B cell (primary cell): ENCODE measurements at places on chromosomes 11 and 22.

DNA sequence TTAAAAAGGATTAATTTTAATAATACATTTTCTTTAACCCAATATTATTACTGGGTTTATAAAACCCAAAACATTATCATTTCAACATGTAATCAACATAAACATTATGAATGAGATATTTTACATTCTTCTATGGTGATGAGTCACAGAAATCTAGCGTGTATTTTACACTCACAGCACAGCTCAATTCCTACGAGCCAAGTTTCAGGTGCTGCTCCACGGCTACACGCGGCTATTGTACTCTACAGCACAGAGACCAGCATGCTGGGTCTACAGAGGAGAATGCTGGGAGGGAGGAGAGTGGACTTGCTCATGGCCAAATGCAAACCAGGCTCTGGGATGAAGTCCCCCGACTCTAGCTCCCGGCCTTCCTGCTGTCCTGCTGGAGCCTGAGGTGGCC is 72.0 kb upstream of the LMO1 start:
- no peak for DNase-seq

- DNase-seq = no peak
Measured at GRCh38 chr11:21896216-21896615, 296.7 kb upstream of the ANO5 start.

GRCh38 chr22:39920134-39920743 is 19.4 kb downstream of the GRAP2 start:
- DNase-seq = no peak

DNA sequence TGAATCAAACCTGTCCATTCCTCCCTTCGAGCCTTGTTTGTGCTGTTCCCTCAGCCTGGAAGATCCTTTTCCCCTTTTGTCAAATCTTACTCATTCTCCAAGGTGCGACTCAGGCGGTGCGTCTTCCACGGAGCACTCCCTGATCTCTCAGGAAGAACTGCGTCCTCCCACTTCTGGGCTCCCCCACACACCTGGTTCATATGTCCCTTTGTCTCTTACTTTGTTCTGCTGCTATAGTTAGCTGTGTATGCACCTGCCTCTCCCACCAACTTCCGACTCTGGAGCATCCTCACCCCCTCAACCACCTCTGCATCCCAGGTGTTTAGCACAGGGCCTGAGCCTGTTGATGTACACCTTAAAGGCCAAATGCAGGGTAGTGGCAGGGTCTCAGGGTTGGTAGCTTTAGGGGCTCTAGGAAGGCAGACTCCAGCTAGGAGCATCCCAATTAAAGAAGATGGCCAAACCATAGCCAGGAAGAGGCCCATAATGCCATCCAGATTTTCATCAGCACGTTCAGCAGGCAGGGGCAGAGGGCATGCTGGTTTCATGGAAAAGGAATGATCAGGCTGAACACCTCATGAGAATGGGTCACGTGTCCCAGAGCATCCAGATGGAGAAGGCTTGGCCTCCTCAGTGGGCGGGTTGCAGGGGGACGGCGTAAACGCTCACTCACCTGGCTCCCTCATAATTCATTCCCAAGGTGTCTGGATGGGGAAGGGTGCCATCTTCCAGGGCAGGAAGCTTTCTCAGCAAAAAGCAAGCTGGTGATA is 20.1 kb downstream of the PTPN5 start:
- DNase-seq = no peak

DNA sequence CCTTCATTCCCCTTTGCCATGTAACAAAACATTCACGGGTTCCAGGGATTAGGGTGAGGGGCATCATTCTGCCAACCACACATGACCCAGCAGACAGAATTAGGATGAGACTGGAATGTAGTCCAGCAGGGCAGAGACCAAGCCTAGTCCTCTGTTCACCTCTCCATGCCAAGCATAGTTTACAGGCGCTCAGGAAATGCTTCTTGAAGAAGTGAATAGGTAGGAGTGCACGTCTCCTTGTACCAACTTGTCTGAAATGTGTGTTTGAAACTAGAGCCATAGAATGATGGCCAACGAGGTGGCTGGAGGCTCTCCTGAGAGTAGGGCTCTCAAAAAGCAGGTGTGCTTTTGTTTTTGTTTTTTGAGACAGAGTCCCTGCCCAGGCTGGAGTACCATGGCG is 8.2 kb downstream of the SPINDOC start:
- DNase-seq = no peak

- DNase-seq = no peak
Measured at GRCh38 chr11:81444297-81444696, 1289.4 kb downstream of the FAM181B start.

- no peak for DNase-seq
Measured at GRCh38 chr11:79472819-79473529, 32.1 kb upstream of the TENM4 start.

GRCh38 chr11:65057526-65057925 is 827 bp downstream of the NAALADL1 start:
- no peak for DNase-seq

DNA sequence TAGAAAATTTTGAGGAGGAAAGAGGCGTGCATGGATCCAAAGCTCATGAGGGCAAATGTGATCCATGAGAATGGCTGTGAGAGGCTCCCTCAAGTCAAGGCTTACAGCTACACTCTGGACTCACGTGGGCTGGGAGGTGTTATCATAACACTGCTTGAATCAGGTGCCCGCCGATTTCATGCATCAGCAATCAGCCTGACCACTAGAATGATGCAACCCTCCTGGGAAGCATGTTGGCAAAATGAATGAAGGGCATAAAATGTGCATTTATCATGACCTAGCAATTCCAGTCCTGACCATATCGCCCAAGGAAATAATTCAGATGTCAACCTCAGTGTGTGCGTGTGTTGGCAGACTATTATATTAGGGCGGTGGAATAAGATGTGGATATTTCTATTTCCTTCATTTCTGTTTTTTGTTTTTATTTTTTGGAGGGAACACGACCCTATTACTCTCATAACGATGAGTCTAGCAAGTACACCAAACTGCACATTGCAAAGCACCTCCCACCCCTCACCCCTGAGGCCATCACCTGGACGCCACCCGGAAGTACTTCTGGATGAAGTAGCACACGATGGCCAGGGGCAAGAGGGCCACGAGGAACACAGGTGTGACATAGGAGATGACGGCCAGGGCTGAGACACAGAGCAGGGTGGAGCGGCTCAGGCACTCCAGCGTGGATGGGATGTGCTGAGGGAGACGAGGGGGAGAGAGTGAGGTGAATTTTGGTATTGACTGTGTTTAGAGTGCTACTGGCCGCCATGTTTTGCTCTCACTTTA is 15.7 kb upstream of the KCNJ11 start:
- DNase-seq = no peak

DNA sequence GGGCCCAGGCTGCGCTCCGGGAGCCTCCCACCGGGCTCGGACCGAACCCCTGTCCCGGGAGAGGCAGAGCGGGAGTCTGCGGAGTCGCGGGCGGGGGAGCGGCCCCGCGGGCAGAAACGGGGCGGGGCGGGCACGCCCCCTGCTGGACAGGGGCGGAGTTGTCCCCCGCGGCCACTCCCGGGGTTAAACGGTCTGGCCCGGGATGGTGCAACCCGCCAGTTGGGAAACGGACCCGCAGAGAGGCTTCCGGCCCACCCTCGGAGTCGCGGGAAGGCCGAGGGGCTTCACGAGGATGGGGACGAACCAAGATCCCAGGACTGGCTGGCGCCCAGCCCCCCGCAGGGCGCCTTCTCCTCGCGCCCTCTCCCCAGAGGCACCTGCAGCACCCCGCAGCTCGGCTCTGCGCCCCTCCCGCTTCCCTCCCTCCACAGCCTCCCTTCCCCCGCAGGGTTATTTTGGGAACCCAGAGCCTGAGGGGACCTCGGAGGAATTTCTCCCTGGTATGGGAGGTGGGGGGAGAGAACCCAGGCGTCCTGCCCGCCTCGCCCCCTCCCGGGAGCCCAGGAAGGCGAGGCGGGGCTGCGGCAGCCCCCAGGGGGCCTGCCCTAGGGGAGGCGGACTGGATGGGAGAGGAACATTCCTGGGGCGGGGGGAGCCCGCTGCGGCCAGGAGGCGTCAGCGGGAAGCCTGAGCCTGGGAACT is 902 bp downstream of the RASGRP2 start:
- DNase-seq = peak; percentile 88

DNA sequence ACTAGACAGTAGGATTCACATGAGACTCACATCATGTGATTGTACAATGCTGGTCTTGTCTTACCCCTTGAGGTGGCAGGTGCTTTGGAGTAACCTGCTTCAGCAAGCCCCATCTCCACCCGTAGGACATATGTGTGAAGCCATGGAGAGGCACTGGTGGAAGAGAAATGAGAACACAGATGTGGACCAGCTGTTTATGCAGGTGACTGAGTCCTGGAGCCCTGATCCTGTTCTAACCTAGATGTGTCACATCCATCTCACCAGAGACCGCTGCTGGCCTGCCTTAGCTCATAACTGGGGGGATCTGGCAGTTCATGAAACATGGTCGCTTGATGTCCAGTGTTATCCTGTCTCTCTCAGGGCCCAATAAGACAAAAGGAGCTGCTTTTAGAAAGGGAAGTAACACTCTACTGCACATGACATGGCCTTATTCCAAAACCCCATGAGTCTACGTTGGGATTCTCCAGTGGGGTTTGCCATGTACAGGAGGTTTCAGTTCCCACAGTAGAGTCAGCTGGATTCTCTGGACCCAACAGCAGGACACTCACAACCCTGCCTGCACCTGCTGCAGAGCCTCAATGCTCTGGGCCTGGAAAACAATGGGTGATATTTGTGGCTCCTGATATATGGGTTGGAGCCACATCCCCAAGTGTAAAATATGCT is 62.0 kb downstream of the GGTLC2 start:
- no peak for DNase-seq

GRCh38 chr11:124799348-124800225 is 619 bp downstream of the MSANTD2 start:
- no peak for DNase-seq

DNA sequence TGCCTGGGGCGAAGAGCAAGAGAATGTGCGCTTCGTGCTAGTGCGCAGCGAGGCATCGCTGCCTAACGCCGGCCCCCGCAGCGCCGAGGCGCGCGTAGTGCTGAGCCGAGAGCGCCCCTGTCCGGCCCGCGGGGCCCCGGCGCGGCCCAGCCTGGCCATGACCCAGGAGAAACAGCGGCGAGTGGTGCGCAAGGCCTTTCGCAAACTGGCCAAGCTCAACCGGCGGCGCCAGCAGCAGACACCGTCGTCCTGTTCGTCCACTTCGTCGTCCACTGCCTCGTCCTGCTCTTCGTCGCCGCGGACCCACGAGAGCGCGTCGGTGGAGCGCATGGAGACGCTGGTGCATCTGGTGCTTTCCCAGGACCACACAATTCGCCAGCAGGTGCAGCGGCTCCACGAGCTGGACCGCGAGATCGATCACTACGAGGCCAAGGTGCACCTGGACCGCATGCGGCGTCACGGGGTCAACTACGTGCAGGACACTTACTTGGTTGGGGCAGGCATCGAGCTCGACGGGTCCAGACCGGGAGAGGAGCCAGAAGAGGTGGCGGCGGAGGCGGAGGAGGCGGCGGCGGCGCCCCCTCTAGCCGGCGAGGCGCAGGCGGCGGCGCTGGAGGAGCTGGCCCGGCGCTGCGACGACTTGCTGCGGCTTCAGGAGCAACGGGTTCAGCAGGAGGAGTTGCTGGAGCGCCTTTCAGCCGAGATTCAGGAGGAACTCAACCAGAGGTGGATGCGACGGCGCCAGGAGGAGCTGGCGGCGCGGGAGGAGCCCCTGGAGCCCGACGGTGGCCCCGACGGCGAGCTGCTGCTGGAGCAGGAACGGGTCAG is 1.0 kb downstream of the RASSF10 start:
- no peak for DNase-seq

GRCh38 chr22:39933741-39934140 is 26.5 kb upstream of the TMA7B start:
- DNase-seq = peak; percentile 60

DNA sequence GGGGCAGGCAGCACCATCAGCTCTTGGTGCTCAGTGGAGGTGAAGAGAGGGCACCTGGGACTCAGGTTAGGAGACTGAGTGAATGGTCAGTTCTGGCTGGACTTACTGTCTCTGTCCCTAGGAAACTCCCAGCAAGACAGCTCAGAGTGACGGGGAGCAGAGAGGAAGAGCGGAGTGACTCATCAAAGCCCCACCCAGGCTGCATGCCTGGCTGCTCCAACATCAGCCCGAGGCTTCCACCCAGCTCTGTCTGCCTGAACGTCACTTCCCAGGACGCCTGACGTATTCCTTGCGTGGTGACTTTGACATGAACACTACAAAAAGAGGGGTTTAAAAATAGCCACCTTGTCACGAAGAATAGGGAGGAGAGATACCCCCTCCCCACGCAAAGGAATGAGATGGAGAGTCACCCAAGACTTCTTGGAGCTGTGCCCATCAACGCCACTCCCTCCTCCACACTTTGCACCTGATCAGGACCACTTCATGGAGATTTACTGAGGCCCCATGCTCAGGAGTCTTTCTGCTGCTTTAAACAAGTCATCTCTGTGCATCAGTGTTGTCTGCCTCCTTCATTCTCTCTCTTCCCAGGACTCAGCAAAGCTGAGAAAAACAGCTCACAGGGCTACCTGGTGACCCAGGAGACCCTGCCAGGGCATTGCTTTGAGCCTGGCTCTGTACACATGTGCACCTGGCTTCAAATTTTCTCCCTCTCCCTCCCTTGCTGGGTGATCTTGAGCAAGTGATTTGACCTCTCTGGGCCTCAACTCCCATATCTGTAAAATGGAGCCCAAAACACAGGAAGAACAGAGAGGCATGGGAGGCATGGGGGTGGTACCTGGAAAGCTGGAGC is 83.1 kb downstream of the MN1 start:
- DNase-seq = no peak

- DNase-seq = peak; percentile 61
Measured at GRCh38 chr11:121448431-121448941, 3.6 kb upstream of the SORL1 start.

DNA sequence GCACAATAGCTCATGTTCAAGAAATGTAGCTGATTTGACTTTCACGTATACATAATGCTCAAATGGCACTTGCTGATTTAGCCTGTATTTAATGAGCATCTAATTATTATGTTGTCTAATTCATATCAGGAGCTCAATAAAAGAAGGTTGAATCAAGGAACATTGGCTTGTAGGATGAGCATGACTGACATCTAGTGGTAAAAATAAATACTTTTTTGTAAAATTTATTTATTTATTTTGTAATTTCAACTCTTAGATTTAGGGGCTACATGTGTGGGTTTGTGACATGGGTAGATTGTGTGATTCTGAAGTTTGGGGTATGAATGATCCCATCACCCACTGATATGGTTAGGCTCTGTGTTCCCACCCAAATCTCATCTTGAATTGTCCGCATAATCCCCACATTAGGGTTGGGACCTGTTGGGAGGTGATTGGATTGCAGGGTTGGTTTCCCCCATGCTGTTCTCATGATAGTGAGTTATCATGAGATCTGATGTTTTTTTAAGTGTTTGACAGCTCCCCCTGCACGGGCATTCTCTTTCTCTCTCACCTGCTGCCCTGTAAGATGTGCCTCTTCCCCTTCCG is 1.7 kb upstream of the OR52E5 start:
- DNase-seq = peak; percentile 20

- no peak for DNase-seq
Measured at GRCh38 chr22:26174280-26174679, 5.0 kb downstream of the SEZ6L start.

DNA sequence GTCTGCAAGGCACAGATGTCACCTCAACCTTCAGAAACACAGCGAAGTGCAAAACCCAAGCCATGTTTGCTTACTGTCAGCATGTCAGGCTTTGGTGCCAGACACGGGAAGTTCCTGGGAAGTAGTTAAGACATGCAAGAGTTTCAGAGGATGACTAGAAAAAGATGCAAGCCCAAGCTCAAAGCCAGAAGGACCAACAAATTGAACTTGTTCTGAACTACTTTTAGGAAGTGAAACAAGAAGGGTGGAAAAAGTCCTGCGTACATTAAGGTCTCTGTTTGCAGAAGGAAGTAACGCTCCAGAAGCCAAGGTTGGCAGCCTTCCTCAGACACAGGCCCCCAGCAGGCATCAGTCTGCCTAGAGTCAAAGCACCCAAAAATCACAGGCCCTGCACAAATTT is 2.6 kb downstream of the AP1B1 start:
- peak; percentile 93 for DNase-seq
